ENCODE measurements at places on chromosomes 3 and 15.

GRCh38 chr3:43214616-43215015 lies 71.7 kb upstream of the SNRK start:
- no peak for DNase-seq

DNA sequence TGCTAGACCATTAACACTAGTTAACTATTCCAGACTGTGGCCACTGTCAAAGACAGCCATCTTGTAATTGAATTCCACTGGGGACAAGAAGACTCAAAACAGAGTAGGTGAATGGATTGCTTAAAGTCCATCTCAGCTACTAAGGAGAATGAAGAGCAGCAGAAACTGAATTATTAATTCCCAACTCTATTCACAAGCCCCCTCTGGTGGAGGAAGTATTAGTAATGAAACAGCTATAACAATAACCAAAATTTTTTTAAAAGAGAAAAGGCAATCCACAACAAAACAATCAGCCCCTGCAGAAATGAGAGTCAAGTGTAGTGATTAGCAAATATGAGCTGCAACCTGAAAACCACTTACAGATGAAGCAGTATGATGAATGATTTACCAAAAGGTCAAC lies 302.8 kb downstream of the FHIT start:
- no peak for DNase-seq

DNA sequence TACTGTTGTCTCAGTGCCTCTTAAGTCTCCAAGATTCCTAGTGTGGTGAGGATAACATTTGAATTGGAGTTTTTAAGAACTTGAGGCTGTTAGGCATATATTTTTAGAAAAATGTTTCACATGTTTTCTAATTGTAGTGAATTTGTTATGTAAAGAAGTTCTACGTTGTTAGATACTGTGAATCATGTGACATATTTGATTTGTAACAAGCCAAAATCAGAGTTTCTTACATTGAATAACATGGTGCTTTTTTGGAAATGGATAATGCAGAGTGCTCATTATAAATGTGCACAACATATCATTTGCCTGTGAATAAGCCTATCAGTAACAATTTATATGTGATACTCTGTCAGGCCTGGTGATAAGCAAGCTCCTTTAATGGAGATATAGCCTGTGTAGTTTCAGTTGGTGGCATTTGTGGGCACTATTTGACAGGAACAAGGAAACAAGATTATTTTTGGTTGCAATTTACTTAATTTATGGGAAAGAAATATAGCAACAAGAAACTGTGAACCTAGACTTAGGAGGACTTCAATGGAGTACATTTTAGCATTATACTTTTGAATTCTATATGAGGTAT lies 328.8 kb downstream of the ARPP21 start:
- DNase-seq: no peak

- no peak for DNase-seq
These were observed 9.2 kb downstream of the RAB8B start for GRCh38 chr15:63198371-63199250.

GRCh38 chr15:67134067-67134838 lies 68.9 kb downstream of the SMAD3 start:
- DNase-seq: no peak

DNA sequence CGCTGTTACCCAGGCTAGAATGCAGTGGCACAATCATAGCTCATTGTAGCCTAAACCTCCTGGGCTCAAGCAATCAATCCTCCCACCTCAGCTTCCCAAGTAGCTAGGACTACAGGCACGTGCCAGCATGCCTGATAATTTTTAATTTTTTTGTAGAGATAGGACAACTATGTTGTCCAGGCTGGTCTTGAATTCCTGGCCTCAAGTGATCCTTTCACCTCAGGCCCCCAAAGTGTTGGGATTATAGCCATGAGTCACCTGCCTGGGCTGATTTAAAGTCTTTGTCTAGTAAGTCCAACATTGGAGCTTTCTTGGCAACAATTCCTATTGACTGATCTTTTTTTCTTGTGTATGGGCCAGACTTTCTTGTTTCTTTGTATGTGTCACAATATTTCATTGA lies 28.1 kb downstream of the SPINK8 start:
- DNase-seq: no peak

- DNase-seq: no peak
These were observed 48.6 kb downstream of the ZBTB20 start for GRCh38 chr3:115098354-115099073.

DNA sequence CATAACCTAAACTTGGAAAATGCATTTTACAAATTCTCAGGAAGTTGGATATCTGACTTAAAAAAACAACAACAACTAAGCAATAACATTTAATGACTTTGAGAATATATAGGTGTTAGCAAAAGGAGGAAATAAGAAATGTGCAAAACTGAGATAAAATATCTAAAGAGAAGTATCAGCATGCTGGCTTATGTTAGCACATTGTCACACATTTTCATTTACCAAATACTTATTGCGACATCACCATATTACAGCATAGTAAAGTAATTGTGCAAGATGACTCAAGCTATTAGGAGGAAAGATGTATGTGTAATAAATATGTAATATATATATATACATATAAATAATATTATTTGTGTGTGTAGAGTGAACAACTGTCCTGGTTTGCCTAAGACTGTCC lies 9.2 kb downstream of the PTX3 start:
- no peak for DNase-seq

DNA sequence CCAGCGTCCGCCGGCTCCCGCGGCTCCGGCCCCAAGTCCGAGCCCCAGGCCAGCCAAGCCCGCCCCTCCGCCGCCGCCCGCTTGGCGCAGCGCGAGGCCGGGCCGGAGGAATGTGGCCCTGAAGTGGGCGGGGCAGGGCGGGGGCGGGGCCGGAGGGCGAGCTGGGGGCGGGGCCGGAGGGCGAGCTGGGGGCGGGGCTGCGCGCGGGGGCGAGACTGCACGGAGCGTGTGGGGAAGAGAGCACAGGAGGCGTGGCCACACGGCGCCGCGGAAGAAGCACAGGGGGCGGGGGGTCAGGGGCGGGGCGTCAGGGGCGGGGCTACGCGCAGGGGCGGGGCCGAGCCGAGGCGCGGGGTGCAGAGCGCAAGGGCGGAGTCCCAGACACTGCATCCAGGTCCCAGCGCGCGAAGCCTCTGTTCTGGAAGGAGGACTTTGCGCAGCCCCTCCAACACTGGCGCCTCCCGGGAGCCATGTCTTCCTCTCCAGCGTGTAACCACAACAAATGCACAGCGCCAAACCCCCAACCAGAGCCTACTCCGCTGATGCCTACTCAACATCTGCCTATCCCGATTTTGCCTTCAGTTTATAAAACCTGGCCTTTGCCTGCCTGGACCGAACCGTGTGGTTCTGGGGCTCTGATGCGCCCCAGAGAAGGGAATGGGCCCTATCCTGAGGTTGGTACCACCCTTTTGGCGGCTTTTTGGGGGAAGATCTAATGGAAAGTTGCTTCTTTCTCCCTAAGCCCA lies 105.5 kb downstream of the IQSEC1 start:
- no peak for DNase-seq

DNA sequence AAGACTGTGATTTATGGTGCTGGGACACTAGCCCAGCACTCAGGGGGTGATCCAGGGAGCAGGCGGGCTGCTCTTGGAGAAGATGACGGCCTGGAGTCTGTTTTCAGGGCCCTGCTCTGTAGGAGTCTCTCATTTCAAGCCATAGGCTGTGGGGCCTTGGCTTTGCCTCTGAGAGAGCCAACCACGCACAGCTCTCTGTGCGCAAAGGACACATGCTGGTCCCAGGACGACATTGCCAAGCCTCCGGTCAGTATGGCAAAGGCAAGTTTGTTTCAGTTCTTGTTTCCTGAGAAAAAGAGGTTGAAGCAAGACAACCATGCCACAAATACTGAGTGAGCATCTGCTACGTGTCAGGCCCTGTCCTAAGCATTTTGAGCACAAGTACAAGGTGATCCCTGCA lies 197.1 kb downstream of the EPHB1 start:
- DNase-seq: no peak

- no peak for DNase-seq
These were observed 45.3 kb downstream of the DNAH1 start for GRCh38 chr3:52361454-52361853.

GRCh38 chr3:141431411-141432378 lies 55.1 kb upstream of the RASA2 start:
- DNase-seq: no peak

GRCh38 chr3:22606461-22606860 lies 596.7 kb upstream of the UBE2E2 start:
- DNase-seq: no peak

- DNase-seq: no peak
These were observed 161.0 kb downstream of the TCF12 start for GRCh38 chr15:57079446-57079845.

GRCh38 chr3:160856450-160856849 lies 100.4 kb downstream of the PPM1L start:
- DNase-seq: peak; percentile 27

- no peak for DNase-seq
These were observed 127.9 kb downstream of the C3orf70 start for GRCh38 chr3:185024966-185025365.
